ENCODE measurements at places on chromosomes 5 and 9.

GRCh38 chr9:122338994-122339393, 31.8 kb upstream of the PTGS1 start:
- no peak for DNase-seq

GRCh38 chr9:109286981-109287380, 33.9 kb downstream of the EPB41L4B start:
- DNase-seq = no peak

GRCh38 chr5:53399926-53400697, 80.3 kb upstream of the FST start:
- DNase-seq = no peak

DNA sequence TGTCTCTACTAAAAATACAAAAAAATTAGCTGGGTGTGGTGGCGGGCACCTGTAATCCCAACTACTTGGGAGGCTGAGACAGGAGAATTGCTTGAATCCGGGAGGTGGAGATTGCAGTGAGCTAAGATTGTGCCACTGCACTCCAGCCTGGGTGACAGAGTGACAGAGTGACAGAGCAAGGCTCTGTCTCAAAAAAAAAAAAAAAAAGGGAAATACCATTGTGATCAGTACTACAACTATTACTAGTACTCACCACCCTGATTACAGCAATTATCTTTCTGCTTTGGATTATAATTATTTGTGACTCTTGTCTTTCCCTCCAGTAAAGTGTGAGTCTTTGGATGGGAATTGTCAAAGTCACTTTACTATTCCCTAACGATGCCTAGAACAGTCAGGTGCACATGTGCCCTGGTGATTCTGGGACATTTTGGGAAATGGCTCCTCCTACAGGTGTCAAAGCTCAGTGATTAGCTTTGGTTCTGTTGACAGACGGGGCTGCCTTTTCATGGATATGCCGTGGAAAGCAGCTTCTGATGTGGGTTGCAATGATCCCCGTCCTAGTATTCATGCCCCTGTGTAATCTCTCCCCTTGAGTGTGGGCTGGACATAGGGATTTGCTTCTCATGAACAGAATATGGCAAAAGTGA, 31.8 kb upstream of the FRRS1L start:
- no peak for DNase-seq

DNA sequence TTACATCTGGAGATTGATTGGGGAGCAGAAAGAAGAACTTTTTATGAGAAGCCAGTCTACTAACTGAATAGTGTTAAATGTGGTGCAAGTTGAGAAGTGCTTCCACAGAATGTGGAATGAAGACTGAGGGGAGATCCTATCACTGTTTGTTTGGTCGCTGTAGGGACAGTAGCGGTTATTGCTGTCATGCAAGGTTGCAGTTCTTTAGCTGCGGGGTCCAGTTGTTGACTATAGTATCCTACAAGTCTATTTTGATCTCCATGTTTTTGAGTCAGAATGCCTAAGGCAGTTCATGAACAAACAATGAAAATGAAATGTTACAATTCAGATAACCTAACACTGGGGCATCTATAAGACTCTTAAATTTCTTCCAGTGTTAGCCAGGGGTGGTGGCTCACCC, 45.3 kb upstream of the PDZD2 start:
- DNase-seq = no peak

DNA sequence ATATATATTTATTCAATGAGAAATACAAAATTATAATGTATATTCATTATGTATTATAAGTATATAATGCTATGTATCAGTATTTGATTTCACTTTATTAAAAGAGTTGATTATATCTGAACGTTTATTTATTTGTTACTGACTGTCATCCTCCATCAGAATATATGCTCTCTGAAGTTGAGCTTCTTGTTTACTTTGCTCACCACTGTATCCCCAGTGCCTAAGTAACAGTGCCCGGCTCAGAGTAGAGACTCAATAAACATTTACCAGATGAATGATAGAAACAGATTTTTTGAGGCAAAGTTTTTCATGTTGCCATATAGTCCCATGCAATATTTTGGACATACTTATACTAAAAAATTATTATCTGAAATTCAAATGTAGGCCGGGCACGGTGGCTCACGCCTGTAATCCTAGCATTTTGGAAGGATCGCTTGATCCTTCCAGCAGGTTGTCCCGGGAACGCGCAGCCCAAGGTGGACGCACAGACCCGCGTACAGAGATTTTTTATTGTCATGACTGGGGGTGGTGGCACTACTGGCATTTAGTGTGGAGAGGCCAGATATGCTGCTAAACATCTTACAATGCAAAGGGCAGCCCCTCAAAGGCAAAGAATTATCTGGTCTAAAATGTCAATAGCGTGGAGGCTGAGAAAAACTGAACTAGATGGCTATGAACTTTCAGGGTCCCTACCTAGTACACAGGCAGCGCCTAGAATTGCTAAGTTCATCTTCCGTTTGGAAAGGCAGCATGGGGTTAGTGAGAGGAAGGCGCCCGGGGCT, 761 bp upstream of the DNAJC25 start:
- DNase-seq = no peak

DNA sequence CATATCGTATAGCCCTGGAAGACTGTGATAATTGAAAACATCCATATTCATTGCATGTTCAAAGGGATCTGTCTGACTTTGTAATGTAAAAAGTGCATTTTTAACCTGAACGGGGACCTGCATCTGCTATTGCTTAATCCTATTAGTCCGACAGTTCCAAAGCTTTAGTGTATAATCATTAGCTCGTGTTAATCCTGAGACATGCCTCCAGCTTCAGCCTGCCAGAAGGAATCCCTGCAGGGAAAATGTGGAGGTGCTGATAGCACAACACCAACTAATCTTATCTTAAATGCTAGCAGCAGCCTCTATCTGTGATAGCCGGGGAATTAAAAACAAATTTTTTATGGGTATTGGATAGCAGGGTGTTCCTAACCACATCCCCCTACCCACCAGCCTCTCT, 495.2 kb downstream of the TLE4 start:
- no peak for DNase-seq

GRCh38 chr9:3962971-3963642, 336.8 kb downstream of the GLIS3 start:
- DNase-seq = no peak

Measured in NCI-H748 treated with DMSO at 0.1 percent for 48 hours (cell line).